ENCODE measurements at places on chromosomes 16 and 17.

GRCh38 chr17:44247876-44248736, 19.8 kb downstream of the SLC4A1 start:
- no peak for DNase-seq

DNA sequence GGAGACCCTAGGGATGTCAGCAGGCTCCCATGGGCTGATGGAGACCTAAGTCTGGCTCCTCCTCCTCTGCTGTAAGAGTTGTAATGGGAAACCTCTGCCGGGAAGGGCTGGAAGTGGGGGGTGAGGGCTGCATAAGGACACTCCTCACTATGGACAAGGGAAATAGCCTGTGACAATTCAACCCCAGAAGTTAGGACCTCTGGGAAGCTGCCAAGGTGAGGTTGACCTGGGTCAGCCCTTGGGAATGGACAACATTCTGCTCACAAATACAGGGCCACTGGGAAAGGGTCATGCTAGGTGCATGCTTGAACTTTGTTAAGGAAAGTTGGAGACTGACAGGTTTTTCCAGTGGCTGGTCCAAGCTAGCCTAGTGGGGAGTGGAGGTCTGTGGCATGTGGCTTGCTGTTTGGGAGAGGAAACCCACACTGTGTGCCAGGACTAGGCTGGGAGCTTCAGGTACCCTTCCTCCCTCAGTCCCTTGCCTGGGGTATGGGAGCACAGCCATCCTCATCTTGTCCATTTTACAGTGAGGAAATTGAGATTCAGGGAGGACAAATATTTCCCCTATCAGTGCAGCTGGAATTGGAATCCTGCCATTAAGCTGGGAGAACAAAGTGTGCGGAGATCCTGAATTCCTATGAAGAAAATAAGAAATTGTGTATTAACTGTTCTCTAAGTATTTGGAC, 190.4 kb downstream of the SALL1 start:
- no peak for DNase-seq

GRCh38 chr17:31061678-31062077, 33.1 kb upstream of the NF1 start:
- DNase-seq = no peak

GRCh38 chr17:33572615-33573014, 279.5 kb upstream of the ASIC2 start:
- DNase-seq = no peak

GRCh38 chr17:30165960-30166359, 49.3 kb downstream of the NSRP1 start:
- DNase-seq = no peak

GRCh38 chr17:50255766-50256635, 18.3 kb upstream of the TMEM92 start:
- no peak for DNase-seq

GRCh38 chr16:50550035-50550434, 1.8 kb downstream of the NKD1 start:
- no peak for DNase-seq

DNA sequence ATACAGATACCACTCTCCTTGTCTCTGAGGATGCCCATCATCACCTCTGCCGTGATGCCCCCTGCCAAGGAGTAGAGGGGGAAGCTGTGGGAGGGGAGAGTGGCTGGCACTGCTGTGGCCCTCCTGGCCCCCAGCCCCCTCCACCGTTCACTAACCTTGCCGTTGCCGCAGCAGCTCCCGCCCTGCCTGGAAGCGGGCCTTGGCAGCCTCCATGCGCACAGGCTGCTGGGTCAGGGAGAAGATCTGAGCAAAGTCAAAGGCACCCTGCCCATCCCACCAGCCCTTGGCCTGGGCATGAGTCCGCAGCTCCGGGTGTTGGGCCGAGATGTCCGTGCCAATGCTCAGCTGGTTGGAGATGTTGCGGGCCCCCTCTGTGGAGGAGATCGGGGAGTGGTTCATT, 2.4 kb downstream of the SCRN2 start:
- DNase-seq = no peak

DNA sequence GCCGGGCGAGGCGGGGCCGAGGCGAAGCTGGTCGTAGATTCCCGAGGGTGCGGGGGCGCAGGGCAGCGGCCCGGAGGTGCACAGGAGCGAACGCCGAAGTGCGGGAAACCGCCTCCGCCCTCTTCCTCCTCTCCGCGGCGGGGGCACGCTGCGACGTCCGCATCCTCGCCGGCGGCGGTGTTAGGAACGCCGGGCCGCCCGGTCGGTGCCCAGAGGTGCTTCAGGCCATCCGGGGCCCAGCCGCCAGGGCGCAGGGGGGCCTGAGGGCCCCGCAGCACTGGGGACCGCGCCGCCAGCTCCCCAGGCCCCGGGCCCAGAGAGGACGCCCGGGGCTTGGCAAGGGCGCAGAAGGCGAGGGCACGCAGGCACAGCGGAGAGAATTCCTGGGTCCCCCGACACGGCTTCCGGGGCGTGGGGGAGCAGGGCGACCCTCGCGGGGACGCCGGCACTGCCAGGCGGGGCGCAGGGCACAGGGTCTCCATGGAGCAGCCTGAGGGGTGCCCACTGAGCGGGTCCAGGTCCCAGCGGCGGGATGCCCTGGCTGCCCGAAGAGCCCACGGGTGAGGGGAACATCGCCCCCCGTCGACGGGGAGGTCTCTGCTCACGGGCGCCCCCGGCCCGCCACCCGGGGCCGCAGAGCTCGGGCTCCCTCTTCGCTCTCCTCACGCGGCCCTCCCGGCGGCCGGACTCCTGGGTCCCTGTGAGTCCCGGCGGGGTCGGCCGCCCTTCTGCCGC, 576 bp downstream of the EPOP start:
- no peak for DNase-seq

DNA sequence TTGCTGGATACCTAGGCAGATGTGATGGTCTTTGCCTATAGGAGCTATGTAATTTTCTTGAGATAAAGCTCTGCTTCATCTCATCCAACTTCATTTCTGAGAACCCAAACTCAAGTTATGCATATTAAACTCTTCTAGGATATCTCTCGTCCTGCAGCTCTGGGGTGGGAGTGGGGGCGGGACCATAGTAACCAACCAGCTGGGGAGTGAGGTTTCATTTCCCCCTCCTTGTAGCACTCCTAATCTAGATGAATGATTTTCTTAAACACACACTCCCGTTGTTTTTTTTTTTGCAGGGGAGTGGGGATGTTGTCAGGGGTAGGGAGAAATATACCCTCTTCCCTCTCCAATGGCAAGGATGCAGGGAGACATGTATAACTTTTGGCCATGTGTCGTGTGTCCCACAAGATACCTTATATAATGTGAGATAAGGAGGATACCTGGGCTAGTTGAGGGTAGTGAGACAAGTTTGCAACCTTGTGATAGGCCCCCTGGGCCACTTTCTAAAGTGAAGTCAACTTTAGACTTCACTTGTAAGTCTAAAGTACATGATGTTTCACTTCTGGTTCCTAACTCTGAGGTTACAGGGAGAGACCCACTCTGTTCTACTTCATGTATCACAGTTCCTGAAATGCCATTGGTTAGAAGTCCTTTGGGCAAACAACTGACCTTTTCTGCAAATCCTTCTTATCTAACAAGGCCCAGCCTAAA, 10.5 kb upstream of the HEATR6 start:
- DNase-seq = no peak

- no peak for DNase-seq
Measured at GRCh38 chr17:65423346-65424140, 137.9 kb downstream of the AXIN2 start.

GRCh38 chr16:80680839-80681238, 123.6 kb downstream of the CDYL2 start:
- DNase-seq = no peak

GRCh38 chr17:77528516-77529327, 388.0 kb downstream of the SEC14L1 start:
- no peak for DNase-seq

DNA sequence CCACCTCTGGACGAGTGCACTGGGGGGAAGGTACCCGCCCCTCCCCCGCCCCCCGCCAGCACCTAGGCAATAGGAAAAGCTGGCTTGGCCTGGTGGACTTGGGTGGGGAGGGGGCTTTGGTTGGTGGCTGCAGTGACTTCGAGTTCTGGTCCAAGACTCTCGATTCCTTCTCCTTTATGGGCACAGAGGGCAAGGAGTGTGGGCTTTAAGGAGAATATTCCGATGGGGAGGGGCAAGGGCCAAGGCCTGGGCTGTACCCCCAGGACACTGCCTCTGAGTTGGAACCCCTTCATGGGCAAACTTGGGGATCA, 409 bp downstream of the ACSF2 start:
- no peak for DNase-seq

GRCh38 chr16:52451971-52452421, 94.9 kb downstream of the TOX3 start:
- DNase-seq = no peak

DNA sequence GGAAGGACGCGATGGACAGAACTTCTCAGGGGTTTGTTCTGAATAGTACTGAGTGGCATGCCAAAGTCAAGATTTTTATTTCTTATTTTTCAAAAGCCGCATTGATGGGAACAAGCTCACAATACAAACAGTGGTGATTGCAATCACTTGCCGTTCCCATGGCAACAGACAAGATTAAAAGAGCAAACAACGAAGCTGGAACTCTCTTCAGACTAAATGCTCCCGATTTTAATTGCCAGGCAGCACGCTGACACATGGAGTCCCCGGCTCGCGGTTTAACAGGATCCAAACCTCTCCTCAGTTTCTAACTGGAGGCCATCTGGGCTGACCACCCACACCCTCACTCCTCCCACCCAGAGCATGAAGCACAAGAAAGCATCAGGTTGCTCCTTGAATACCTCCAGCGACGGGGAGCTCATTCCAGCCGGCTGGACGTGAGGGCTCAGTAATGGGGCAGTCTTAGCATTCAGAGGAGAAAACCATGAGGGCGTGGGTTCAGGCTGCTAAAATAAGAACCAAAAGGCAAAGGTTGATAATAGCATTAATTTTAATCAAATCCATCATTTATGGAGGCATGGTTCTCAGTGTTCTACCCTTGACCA, 41.5 kb downstream of the AIPL1 start:
- DNase-seq = no peak

DNA sequence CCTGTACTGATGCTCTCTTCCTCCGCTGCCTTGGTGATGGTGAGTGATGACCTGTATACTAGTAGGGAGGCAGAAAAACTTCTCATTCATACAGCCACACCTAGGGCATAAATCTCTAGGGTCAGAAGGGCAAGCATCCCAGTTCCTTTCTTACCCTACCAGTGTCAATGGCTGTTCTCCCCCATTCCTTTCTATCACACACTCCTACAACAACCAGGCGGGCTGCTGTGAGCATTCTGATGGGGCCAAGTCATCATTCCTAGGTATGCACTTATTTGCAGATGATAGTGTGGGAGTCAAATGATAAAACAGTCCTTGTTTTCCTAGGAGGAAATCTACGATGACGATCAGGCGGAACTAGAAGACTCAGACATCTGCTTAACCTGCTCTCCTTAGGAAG, 14.0 kb upstream of the SLC6A4 start:
- DNase-seq = no peak

DNA sequence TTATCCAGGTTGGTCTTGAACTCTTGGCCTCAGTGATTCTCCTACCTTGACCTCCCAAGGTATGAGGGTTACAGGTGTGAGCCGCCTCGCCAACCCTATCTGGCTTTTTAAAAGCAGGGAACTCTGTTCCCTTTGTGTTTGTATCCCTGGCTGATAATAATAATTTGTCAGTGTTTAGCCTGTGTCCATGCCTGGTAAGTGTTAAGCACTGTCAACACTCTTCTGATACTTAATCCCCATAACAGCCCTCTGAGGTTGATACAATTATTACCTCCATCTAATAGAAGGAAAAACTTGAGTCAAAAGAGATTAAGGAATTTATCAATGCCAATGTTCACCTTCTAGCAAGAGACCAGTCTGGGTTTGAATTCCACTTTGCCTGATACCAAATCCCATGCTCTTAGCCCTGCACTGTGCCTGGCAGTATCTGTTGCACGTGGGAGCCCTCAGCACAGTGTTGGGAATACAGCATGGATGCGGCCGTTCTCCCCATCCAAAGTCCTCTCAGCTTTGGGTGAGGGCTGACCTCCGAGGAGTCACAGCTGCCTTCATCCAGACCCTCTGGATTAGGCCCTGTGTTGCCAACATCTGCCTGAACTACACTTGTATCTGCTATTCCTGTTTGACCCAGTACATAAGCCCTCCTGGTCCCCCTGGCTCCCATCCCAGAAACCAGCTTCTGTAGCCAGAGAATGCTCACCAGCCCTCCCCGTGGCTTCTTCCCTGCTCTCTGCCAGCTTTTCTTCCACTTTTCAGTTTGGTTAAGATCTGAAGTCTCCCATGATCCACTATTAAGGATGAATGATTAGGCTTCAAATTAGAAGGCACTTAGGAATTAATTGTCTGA, 335.6 kb upstream of the ASIC2 start:
- DNase-seq = no peak

DNA sequence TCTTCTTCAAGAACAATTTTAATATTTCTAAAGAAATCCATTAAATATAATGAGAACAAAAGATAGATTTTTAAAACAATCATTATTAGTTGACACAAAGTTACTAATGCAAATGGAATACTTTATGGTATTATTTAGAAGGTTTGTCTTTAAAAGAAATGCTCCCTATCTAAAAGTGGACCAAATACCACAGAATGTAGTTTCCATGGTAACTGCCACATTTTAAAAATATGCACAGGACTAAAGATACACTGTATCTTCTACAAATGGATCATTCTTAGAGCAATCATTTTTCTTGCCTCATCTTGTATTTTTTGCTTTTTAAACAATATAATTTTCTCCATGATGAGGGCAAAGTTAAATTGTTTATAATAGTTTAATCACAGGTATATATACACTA, 296.0 kb downstream of the CEP112 start:
- no peak for DNase-seq

GRCh38 chr17:27282054-27282551, 11.8 kb upstream of the WSB1 start:
- DNase-seq = no peak

- no peak for DNase-seq
Measured at GRCh38 chr16:12410837-12411490, 392.7 kb downstream of the CPPED1 start.

DNA sequence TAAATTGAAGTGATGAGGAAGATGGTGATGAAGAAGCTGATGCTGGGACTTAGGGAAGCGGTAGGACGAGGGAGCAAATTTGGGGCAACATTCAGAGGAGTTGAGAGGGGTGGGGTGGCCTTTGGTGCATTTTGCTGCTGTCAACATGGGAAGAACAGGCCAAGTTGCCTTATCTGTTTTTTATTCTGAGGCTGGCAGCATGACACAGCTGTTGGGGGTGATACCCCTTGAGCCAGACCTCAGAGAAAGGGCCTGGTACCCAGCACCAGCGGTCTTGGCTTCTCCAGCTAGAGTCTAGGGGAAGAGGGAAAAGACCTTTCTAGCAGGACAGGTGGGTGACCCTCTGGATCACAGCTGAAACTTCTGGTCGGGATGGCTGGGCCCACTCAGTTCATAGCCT, 4.6 kb downstream of the IGFBP4 start:
- no peak for DNase-seq

GRCh38 chr17:29587591-29587990, 1.9 kb downstream of the GIT1 start:
- DNase-seq = no peak

- DNase-seq = no peak
Measured at GRCh38 chr17:59337741-59338299, 6.4 kb downstream of the YPEL2 start.

- no peak for DNase-seq
Measured at GRCh38 chr17:37848690-37849616, 75.3 kb upstream of the TBC1D3K start.

GRCh38 chr16:23113185-23113584, 36.1 kb downstream of the USP31 start:
- no peak for DNase-seq

All from smooth muscle cell of the brain vasculature (primary cell).